AML-193 (cell line): ENCODE measurements at places on chromosomes 2 and 18.
A peak's percentile ranks its signal among the peaks of the same experiment; 100 is the strongest.

GRCh38 chr2:181066333-181066732, 85.9 kb downstream of the UBE2E3 start:
- DNase-seq: no peak

DNA sequence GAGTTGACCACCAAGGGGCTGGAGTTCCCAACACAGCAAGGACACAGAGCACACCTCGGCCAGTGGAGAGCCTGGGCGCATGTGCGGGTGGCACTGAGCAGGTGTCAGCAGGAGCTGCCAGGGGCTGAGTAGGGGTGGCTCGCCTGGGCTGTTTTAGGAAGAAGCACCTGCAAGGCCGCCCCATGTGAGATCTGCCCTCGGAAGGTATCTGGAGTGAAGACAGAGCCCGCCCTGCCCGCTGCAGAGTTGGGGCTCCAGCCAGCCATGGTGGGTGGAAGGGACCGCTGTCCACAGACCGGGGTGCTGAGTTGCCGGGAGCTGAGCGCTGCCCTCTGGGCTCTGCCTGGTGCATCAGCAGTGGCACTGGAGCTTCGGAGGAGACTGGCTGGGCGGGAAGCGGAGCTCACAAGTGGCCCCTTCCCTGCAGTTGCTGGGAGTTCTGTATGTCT, 35.2 kb downstream of the MTERF4 start:
- no peak for DNase-seq

- DNase-seq: no peak
Measured at GRCh38 chr2:33433279-33434235, 42.9 kb upstream of the RASGRP3 start.

DNA sequence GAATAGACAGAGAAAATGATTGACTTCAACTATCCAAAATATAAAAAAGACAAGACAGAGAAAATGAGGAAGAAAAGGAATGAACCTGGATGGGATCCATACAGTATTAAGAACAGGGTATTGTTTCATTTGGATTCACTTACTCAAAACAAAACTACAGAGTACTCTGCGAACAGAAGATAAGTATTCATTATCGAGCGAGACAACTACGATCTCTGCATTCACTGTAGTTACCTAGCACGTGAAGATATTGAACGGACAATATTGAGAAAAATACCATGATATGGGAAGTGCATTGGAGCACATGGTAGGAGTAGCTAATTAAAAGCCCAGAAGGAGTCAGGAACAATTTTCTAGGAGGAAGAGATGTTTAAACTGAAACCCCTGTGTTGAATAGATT, 1.0 kb upstream of the ORC2 start:
- DNase-seq: no peak

DNA sequence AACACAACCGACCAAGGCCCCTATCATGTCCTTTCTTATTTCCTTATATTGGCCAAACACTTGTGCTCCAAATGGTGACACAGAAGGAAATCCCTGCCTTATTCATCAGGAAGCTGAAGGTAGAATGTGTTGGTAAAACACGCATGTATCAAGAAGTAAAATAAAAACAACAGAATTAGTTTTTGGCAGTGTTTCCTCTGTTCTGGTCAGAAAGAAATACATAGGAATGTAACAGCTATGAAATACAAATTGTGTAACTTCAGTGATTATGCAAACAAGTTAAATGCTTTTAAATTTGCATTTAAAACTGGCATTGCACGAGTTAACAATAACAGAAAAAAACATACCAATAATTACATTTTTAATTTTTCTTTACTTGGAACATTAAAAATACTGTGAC, 19.3 kb downstream of the ST6GAL2 start:
- no peak for DNase-seq

- DNase-seq: no peak
Measured at GRCh38 chr2:9879455-9880194, 36.4 kb downstream of the TAF1B start.

DNA sequence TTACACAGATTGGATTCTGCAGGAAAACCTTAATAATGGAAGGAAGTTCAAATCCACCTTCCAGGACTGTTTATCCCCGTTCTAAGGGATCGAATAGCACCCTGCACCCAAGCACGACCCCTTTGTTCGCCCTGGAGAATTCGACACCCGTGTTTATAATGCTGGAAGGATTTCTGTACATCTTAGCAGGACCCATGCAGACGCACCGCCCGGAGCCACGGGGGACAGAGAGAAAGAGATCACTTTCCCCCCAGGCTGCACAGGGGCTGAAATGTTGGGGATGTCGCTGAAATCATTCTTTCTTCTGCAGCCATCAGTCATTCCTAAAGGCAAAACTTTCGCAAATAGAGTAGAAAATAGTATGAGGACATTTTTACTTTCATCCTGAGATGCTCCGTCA, 238.7 kb upstream of the SALL3 start:
- no peak for DNase-seq

DNA sequence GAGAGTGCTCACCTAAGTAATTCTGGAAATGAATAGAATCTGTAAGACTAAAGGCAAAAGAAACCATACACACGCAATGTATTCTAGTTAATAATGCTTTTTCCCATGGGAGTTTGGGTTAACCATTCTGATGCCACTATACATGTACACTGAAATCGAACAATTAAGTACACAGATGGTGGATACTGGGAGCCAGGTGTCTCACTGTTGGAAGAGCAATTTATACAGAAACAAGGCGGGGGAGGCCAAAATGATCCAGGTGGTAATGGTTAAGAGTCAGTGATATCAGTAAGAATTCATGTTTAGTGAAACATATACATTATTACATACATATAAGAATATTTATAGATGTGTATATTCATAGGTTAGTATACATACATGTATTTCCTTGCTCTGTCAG, 67.2 kb downstream of the TMEM131 start:
- DNase-seq: no peak

- no peak for DNase-seq
Measured at GRCh38 chr2:237507512-237507911, 20.5 kb downstream of the MLPH start.

GRCh38 chr2:235463893-235464292, 29.9 kb upstream of the AGAP1 start:
- no peak for DNase-seq

GRCh38 chr2:215447056-215447455, 11.2 kb upstream of the FN1 start:
- DNase-seq: no peak

GRCh38 chr2:7785700-7786099, 868.5 kb downstream of the RNF144A start:
- DNase-seq: no peak

GRCh38 chr2:119688616-119689015, 9.6 kb downstream of the TMEM177 start:
- DNase-seq: no peak

DNA sequence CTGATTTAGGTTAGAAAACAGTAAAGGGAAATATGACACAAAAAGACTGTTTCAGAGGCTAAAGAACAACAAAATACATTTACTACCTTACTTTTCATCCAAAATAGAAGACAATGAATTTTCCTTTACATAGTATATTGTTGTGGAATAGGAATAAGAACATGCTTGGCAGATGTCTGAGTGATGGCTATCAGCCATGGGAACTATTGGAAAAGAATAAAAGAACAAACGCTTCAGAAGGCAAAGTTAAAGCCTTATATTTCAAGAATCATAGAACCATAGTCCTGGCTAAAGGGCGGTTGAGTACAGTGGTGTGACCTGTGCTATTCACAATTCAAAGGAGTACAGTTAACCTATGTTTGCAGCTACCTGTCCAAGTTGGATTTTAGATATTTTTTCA, 73.9 kb upstream of the NRXN1 start:
- DNase-seq: no peak

DNA sequence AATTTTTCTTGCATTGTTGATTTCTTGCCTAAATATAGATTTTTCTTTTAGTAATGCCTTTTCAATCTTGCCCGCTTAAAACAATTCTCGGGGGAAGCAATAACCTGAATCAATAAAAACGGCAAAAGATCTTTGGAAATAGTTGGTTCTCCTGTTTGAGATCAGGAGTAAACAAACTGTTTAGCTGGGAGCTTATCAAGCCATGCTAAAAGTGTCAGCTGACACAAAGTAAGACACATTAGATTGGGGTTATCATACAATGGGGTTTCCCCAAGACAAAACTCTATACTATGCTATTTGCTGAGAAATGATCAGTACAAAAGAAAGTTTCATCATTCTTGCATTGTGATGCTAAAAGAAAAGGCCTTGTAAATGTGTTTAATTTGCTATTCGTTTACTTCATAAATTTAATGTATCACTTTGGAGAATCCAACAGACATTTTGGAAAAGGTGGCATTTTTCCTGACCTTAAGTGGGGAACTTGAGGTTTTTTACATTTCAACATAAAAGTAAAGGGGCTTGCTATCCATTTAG, 46.5 kb downstream of the ATIC start:
- DNase-seq: no peak

DNA sequence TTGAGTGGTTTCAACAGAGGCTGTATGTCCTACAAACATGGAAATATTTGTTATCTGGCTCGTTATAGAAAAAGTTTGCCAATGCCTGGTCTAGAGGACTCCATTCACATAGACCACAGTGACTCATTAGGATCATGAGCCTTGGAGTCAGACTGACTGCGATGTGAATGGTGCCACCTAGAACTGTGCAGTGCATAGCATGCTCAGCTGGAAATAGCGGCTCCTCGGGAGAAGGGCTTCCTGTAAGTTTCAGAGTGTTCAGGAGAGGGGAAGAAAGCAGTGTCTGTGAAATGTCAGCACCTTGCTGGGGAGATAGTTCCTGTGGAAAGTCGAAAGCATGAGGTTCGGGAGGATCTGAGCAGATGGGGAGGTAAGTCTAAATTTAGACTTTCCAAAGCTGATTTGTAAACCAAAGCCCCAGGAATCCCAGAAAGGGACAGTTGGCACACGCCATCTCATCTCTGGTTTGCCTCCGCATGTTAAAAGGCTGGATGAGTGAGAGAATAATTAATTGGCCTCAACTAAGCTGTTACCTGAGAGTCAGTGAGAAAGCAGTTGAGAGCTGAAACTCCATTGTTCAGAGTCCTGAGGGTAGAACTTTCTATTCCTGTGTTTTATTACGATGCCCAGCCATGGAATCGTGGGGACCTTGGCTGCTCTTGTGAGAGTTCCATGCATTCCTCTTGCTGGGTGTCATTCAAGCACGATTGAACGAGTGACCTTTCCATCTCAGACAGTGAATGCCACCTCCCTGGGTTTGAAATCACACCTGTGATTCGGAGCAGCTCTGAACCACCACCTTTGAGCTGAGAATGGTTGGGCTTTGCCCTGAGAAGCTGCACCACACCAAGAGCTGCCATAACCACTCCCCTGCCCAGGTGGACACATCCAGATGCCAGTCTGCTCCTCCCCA, 99.5 kb downstream of the MAPK4 start:
- no peak for DNase-seq

DNA sequence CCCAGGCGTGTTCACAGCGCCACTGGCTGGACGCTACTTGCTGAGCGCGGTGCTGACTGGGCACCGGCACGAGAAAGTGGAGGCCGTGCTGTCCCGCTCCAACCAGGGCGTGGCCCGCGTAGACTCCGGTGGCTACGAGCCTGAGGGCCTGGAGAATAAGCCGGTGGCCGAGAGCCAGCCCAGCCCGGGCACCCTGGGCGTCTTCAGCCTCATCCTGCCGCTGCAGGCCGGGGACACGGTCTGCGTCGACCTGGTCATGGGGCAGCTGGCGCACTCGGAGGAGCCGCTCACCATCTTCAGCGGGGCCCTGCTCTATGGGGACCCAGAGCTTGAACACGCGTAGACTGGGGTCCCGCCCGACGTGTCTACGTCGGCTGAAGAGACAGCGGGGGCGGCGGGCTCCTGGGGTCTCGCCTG, 891 bp upstream of the KHK start:
- peak; percentile 57 for DNase-seq

- DNase-seq: no peak
Measured at GRCh38 chr2:204449977-204450376, 95.3 kb upstream of the PARD3B start.

GRCh38 chr2:94923196-94923595, 52.0 kb downstream of the TEKT4 start:
- DNase-seq: no peak

DNA sequence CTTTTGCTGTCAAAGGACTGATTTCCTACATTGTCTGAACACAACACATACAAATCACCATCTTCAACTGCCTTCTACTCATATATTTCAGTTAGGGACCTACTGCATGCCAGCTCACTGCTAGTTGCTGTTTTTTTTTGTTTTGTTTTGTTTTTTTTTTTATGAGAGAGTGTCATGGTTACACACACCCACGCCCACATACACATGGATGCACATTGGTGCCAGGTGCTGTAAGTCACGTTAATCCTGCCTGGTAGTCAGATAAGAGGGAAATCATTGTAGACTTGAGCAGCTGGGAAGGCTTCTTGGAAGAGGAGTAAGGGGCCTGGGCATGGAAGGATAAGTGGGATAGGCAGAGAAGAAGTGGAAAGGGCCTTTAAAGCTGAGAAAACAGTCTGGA, 209.9 kb downstream of the TDRD15 start:
- DNase-seq: no peak

GRCh38 chr2:222518570-222519381, 94.4 kb downstream of the SGPP2 start:
- DNase-seq: peak; percentile 27
